ENCODE measurements at places on chromosomes 7 and 10. TPM values are rescaled to one million over a fixed set of nuclear protein-coding genes. Genes with fewer than 3 reads are reported as not detected.
A peak's percentile ranks its signal among the peaks of the same experiment; 100 is the strongest.

Gene C10orf53
- not detected for total RNA-seq

- DNase-seq: no peak
- peaks cover 20% of the 10 kb centered on the region for H3K36me3 ChIP-seq
- no peak overlapping the region for H3K27ac ChIP-seq
- no peaks in the 10 kb centered on the region for H3K27me3 ChIP-seq
Observed at GRCh38 chr7:2354939-2355704, 495 bp downstream of the EIF3B start.

GRCh38 chr10:98404571-98405359 lies 10.2 kb downstream of the PYROXD2 start:
- H3K4me1 ChIP-seq: no peaks in the 10 kb centered on the region
- H3K36me3 ChIP-seq: no peaks in the 10 kb centered on the region
- DNase-seq: no peak
- no peak overlapping the region for H3K27ac ChIP-seq

DNA sequence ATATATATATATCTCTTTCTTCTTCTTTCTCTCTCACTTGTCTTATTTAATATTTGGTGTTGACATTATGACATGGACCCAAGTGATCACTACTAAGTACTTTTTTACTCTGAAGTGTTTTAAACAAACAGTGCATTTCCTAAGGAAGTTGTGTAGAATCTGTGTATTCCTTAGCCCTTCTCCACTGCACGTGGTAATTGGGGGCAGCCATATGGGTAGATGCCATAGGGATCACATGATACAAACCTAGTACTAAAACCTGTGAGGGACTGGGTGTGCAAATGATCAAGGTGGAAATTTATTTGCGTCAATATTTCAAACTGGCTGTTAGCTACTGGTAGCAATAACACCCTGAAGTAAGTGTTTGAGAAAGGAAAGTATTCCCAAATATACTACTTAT lies 25.0 kb downstream of the THSD7A start:
- H3K4me1 ChIP-seq: no peaks in the 10 kb centered on the region
- no peaks in the 10 kb centered on the region for H3K27me3 ChIP-seq
- H3K36me3 ChIP-seq: no peaks in the 10 kb centered on the region

- no peak overlapping the region for H3K4me3 ChIP-seq
- H3K4me1 ChIP-seq: peaks cover 13% of the 10 kb centered on the region
- no peak overlapping the region for H3K27ac ChIP-seq
- no peaks in the 10 kb centered on the region for H3K27me3 ChIP-seq
- peaks cover 58% of the 10 kb centered on the region for H3K36me3 ChIP-seq
Observed at GRCh38 chr7:128074336-128074735, 43.1 kb upstream of the LRRC4 start.

DNA sequence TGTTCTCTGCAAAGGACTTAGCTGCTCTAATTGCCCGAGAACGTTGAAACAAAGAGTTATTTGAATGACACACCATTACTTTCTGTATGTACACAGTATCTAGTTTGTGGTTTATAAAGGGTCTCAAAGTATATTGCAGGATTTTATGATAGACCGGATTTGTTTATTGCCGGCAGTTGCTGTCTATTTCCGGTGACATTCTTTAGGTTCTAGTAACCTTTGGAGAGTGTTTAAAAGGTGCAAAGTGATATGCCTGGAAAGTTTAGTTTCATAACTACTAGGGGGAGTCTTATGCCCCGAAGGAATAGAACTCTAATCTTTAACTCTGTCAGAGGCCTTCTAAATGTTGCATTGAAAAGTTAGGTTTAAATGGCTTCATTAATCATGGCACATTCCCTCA lies 63.8 kb downstream of the PAPSS2 start:
- DNase-seq: no peak
- H3K36me3 ChIP-seq: no peaks in the 10 kb centered on the region
- H3K4me3 ChIP-seq: no peak overlapping the region
- H3K27ac ChIP-seq: no peak overlapping the region

DNA sequence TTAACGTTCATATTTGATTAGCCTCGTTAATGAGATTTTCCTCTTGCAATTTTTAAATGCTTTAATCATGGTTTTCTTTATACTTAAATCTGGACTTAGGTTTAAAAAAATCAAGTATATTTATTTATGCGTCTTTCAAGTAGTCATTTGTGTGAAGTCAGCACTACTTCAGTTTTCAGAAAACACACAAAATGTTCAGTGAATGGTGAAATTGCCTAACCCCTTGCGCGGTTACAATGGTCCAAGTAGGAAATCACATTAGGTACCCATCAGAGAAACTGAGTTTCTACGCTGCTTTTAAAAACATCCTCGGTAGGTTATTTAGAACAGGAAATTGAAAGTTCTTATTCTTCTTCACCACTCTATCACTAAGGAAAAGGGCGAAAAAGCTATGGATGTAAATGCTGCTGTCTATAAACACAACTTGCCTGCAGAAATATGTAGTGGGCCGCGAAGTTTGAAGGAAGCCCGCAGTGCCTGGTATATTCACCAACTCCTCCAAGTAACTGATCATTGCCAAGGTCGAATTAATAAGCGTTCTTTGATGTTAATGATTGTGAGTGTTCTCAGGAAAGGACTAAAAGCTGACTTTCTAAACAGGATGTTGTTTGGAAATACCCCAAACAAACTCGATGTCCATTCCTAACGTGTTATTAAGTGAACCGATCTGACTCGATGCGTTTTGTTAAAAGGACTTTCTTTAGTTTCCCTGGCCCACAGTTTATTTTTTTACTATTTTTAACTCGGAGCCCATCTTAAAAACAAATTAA lies 1.0 kb downstream of the SYPL1 start:
- H3K36me3 ChIP-seq: no peaks in the 10 kb centered on the region
- DNase-seq: no peak
- H3K27me3 ChIP-seq: no peaks in the 10 kb centered on the region
- H3K27ac ChIP-seq: peak overlapping the region; percentile 81

DNA sequence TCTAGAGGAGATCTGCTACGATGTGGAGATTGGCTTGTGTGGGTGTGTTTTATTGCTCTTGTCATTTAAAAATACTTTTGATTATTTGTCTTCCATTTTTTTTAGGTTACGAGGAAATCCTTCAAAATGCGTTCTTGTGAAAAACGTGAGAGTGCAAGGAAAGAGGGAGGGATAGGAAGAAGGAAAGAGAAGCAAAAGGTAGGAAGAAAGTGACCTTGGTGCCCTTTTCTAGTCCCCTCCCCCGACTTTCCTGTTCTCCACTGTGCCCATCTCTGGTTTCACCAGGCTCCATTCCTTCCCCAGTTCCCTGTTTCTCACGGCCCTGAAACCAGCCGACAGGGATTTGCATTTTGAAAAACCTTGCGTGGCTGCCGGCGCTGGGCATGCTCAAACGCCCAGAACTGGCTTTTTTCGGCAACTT lies 506 bp upstream of the GNAI1 start:
- peak overlapping the region; percentile 41 for H3K4me3 ChIP-seq
- peaks cover 3% of the 10 kb centered on the region for H3K4me1 ChIP-seq
- no peak overlapping the region for H3K27ac ChIP-seq
- H3K36me3 ChIP-seq: no peaks in the 10 kb centered on the region
- DNase-seq: no peak
- peaks cover 4% of the 10 kb centered on the region for H3K27me3 ChIP-seq

- no peaks in the 10 kb centered on the region for H3K4me1 ChIP-seq
- H3K36me3 ChIP-seq: no peaks in the 10 kb centered on the region
- H3K4me3 ChIP-seq: no peak overlapping the region
- peaks cover 2% of the 10 kb centered on the region for H3K27me3 ChIP-seq
- no peak overlapping the region for H3K27ac ChIP-seq
- no peak for DNase-seq
Observed at GRCh38 chr7:1355568-1356340, 103.5 kb downstream of the MICALL2 start.

- no peaks in the 10 kb centered on the region for H3K36me3 ChIP-seq
- no peak overlapping the region for H3K4me3 ChIP-seq
- no peaks in the 10 kb centered on the region for H3K27me3 ChIP-seq
Observed at GRCh38 chr10:110410329-110411046, 87.2 kb upstream of the DUSP5 start.

- H3K36me3 ChIP-seq: peaks cover 83% of the 10 kb centered on the region
- H3K27me3 ChIP-seq: no peaks in the 10 kb centered on the region
- H3K4me3 ChIP-seq: no peak overlapping the region
- H3K4me1 ChIP-seq: peaks cover 19% of the 10 kb centered on the region
- H3K27ac ChIP-seq: no peak overlapping the region
Observed at GRCh38 chr7:98240961-98241673, 10.9 kb downstream of the TECPR1 start.

DNA sequence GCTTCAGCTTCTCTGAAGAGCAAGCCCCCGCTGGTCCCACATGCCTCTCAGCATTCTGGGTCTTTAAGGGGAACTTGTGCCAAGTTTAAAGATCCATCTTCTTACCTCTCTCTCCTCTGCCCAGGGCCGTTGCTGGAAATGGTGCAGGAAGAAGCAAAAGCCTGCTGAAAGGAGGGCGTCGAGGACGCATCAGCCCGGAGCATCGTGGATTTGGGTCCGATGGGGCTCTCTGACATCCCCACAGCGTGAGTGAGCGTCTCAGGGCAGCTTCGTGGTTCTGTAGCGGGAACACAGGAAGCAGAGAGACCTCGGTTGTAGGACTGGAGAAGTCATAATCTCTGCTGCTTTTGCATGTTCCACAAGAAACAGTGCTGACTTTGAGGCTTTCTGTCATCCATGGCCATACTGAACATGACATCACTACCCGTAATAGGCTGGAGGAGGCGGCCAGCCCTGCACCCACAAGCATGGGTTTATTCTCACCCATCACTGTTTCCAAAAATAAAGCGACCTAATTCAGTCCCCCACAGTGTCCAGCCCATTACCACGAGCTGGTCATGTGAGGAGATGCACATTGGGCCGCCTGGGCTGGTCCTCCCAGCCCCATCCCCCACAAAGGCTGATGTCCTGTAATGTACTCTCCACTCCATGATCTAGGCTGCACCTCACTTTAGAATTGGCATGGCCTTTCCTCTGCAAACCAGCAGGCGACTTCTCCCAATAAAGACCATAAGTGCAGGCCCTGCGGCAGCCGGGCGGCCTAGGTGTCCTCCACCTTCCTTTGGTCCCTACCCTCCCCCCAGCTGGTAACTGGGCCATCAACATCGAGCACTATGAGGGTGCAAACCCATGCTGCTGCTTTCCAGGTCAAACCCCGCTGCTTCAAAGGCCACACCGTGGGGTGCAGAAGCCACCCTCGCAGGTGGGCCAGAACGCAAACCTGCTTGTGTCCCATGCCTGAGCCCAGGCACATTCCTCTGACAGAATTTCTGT lies 276.9 kb downstream of the TNS3 start:
- no peaks in the 10 kb centered on the region for H3K27me3 ChIP-seq
- no peak for DNase-seq
- H3K36me3 ChIP-seq: no peaks in the 10 kb centered on the region
- H3K4me3 ChIP-seq: no peak overlapping the region
- H3K27ac ChIP-seq: no peak overlapping the region

DNA sequence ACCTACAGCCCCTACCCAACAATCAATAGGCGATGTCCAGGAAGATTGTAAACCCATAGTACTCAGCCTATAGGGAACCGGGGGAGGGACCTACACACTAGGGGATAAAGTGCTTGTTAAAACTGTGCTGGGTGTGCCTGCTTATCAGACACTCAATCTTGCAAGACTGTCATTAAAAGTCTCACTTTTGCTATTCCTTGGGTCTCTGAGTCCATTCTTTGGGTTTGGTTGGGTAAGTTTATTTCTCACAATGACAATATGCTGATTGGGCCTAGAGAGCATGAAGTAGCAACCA lies 45.6 kb downstream of the PTPRE start:
- no peaks in the 10 kb centered on the region for H3K36me3 ChIP-seq
- H3K27me3 ChIP-seq: no peaks in the 10 kb centered on the region
- H3K27ac ChIP-seq: no peak overlapping the region
- no peak overlapping the region for H3K4me3 ChIP-seq

DNA sequence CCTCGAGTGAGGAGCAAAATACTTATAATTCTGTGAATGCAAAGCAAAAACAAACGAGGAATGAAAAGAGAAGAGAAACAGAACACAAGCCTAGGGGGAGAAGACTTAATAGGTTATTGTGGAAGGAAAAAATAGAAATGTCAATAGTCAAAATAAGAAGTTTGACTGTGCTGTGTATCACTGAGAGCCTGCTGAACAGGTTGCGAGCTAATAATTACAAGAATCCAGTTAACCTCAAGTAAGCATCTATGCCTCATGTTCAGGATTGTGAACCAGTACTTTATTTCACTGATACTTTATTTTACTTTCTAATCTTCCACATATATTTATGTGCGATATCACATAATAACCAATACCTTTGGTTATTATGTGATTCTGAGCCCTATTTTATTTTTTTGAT lies 316.7 kb downstream of the OTUD1 start:
- H3K27me3 ChIP-seq: no peaks in the 10 kb centered on the region
- no peak overlapping the region for H3K27ac ChIP-seq
- H3K4me3 ChIP-seq: no peak overlapping the region
- DNase-seq: no peak
- no peaks in the 10 kb centered on the region for H3K36me3 ChIP-seq
- no peaks in the 10 kb centered on the region for H3K4me1 ChIP-seq

DNA sequence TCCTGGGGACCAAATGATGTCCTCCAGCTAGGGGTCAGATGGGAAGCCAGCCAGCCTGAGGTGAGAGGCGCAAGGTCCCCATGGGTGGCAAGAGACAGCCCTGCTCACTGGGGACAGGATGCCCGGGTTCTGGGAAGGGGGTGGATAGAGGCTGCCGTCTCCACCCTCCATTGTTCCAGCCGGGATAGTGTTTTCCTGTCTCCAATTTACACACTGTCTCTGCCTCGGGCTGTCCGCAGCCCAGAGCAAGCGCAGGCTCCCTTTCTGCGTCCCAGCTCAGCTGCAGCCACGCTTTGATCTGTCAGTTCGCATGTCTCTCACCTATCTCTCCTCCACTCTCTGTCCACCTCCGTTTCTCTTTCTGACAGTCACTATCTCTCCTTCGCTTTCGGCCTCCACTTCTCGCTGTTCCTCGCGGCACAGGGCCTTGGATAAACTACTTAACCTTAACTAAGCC lies 2.1 kb downstream of the EPHB4 start:
- H3K27me3 ChIP-seq: peaks cover 37% of the 10 kb centered on the region
- H3K4me1 ChIP-seq: peaks cover 29% of the 10 kb centered on the region
- no peak for DNase-seq
- no peaks in the 10 kb centered on the region for H3K36me3 ChIP-seq
- H3K27ac ChIP-seq: no peak overlapping the region

GRCh38 chr7:158494643-158495042 lies 93.0 kb downstream of the PTPRN2 start:
- H3K27ac ChIP-seq: no peak overlapping the region
- no peak for DNase-seq

- H3K27me3 ChIP-seq: no peaks in the 10 kb centered on the region
- H3K4me1 ChIP-seq: no peaks in the 10 kb centered on the region
- no peak for DNase-seq
- no peak overlapping the region for H3K4me3 ChIP-seq
- no peak overlapping the region for H3K27ac ChIP-seq
Observed at GRCh38 chr10:127966875-127967274, 60.0 kb downstream of the PTPRE start.

All from CD4-positive, alpha-beta T cell (primary cell).